ENCODE measurements at places on chromosomes 11 and 22.

DNA sequence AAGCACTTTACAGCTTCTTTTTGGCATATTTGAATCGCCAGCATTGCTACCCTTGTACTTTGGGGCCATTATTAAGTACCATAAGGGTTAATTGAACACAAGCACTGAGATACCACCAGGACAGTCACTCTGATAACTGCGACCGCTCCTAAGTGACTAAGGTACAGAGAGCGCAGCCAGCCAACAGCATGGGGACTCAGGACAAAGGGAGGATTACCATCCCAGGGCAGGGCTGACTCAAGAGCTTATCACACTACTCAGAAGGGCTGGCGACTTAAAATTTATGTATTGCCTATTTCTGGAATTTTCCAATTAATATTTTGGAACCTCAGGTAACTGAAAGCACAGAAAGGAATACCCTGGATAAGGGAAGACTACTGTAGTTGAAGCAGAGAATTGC lies 479 bp downstream of the ZNF280A start:
- DNase-seq = no peak

DNA sequence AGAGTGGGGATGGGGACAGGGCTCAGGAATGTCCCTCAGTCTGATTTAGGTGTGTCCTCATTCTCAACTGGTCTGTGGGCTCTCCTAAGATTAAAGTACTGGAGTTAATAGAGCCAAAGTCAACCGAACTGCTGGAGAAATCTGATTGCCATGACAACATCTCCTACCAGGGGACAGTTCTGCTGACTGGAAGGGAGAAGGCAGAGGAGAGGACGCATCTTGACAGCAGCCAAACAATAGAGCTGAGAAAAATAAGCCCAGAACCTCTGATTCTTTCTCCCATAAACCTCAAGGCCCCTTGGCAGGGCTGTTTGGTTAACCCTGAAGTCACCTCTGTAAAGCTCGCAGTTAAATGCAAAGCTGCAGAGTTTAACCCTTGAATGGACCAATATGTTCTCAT lies 2.8 kb downstream of the KCTD14 start:
- no peak for DNase-seq

DNA sequence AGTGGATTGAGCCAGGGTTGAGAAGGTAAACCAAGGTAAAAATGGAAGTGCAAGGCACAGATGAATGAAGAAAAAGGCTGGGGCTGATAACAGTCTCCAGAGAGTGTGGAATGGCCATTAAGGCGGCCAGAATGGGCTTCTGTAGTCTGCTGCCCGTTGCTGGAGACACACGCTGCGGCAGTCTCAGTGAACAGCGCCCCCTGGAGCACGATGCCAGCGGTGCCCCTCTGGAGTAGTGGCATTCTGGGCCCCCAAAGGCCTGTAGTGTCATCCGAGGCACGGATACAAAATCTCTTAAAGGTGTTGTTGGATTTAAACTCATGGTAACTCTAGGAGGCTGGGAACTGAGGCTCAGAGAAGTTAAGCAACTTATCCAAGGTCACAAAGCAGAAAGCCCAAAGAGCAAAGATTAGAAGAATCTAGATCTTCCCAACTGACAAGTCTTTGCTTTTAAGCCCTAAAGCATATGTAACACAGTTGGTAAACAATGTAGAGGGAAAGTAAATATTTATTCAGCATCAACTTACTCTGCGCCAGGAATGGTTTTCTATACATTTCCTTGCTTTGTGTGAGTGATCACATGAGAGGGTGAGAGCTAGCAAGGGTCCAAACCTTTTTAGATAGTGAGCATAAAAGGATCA lies 18.2 kb downstream of the KCNJ1 start:
- DNase-seq = no peak

DNA sequence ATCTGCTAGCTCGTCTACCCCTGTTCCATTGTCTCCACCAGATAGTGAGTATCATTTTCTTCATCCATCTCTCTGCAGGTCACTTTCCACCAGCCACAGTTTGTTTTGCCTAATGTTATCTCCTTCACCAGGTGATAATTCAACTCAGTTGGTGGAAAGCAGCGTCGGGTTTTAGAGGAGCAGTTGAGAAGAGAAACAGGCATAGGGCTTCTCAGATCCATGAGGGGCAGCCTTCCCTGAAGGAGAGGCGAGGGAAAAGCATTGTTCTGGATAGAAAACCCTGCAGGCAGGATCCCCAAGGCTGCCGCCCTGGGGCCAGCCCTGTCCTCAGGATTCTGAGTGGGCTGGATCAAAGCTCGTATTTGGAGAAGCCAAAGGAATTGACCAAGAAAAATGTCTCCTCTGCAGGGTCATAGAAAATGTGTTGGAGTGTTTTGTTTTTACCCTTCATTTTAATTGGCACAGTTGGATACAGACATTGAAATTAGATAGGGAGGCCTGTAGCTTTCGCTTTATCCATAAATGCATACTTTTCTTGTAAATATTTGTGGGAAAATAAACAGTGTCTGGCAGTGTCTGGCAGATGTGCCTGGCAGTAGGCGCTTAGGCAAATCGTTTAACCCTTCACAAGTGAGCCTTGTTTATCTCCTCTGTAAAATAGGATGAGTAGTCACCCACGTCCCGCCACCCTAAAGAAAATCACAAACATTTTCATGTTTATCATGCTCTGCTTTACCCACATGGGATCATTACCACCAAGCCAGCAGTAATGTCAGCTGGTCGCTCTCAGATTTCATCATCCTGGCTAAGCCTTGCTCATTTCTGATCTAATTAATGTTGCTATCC lies 73.4 kb upstream of the TTC12 start:
- no peak for DNase-seq

DNA sequence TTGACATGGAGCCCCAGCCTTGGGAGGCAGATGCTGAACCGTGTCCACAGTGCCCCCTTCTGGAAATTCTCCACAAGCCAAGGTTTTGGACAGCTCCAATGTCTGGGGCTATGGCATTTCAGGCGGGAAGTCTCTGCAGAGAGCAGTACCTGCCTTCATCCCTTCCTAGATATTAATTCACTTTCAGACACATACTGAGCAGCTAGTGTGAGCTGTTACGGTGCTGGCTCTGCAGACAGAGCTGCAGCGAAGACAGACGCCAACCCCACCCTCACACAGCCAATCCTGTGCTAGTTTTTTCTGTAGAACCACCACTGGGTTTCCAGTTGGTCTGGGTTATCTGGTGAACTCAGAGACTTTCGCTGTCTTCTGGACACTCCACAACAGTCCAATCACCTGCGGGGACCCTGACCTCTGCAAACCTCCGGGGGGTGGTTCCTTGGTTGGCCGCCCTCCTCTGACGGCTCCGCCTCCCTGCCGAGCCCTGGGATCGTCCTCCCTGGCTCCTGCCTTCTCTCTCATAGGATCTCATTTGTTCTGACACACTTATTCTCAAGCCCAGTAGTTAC lies 9.1 kb downstream of the LMF2 start:
- no peak for DNase-seq

DNA sequence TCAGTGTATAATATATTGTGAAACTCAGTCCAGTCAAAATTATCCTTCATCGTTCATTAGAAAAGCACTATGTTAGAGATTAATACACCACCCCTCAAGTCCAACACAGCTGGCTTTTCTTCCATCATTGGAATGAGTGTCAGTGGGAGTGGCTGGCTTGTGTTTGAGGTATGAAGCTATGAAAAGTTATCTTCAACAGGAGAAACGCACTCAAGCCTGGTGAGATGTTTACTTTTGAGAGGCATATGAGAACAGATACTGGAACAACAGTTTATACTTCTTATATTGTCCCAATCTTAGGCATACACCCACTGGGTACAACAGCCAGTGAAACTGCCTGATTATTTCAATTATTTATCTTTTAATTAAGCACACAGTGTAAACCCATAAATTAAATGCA lies 34.3 kb downstream of the PLEKHB1 start:
- no peak for DNase-seq

DNA sequence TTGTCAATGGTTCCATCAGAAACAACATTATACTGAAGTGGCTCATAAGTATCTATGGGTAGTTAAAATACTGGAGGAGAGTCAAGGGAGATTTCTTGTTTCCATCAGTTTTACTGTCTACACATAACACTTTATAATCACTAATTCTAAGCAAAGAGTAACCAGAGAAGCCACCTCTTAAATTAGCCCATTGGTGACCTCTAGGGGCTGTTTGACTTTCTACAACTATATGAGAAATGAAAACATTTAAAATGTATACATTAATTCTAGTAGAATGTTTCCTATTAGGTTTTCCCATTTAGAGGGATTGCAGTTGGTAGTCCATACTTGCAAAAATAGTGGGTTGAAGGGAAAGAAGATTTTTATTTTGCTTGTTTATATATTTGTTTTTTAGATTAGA lies 504.3 kb downstream of the FAM181B start:
- DNase-seq = no peak

DNA sequence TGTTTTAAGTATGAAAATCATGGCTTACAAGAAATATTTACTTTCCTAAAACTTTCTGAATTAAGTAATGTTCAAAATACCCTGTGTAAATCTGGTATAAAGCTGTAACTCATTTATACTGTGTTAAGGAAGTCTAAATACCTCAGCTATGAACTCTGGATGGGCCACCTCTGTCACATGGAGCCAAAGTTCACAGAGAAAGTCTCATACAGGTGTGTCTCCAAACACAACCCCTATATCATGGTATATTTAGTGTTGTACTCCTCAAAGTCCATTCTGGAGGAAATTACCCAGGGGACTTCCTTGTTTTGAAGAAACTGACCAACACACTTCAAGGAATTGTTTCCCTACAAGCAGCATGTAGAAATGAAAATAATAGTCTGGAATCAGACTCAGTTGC lies 909.2 kb upstream of the TENM4 start:
- DNase-seq = no peak
